ENCODE measurements at places on chromosomes 4 and X.

DNA sequence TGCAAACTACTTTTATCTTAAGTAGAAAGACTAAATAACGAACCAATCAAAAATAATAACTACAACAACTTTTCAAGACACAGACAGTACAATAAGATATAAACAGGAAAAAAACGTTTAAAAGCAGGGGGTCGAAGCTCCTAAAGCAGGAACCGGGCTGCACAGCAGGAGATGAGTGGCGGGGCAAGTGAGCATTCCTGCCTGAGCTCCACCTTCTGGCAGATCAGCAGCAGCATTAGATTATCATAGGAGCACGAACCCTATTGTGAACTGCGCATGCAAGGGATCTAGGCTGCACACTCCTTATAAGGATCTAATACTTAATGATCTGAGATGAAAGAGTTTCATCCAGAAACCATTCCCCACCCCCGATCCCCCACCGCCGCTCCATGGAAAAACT, 146.2 kb downstream of the TEX11 start:
- DNase-seq: no peak

DNA sequence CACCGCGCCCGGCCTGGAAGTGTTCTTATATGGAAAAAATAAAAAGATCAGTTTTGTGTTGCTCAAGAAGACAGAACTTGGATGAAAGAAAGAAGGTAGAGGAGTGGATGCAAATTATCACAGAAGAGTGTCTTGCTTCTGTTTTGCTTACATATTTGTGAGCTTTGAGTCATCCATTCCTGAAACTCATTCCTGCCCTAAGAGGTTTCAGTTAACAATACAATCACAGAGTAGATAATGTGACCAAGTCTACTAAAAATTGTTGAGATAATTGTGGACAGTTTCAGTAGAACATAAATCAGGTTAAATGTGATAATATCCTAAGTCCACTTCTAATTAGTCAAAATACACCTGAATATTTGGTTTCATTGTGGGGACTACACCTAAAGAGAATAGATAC, 26.4 kb upstream of the LRCH2 start:
- no peak for DNase-seq

DNA sequence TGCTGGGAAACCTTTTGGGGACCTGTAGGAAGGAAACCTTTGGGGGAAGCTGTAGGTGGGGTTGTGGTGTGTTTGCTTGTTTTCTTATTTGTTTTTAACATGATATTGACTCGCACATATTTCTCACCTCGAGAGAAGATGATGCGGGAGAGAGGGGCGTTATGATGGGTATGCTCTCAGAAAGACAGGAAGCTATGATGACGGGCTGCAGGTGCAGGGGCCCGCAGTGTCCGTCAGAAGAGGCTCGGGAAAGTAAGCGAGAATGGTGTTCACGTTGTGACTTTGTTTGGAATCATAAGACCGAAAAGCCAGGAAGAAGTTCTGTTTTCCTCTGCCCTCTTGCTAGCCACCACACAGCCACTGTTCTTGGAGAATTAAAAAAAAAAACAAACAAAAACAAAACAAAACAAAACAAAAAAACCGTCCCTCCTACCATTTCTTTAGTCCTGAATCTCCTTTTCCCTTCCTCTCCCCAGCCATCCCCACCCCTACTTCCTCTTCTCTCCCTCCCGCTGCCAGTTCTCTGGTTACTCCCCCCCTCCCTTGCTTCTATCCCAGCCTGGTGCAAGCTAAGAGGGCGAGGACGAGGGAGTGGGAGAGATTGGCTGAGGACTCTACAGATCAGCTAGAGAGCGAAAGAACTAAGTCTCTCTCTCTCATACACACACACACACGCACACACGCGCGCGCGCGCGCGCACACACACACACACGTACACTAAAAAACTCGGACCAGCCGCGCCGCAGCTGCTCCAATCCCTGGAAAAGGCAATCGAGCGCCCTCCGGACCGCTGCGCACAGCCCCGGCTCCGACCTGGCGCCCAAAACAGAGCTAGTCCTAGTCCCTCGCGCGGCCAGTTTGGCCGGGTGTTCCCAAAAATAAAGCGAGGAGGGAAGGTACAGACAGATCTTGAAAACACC, at the start of gene BMP3:
Gene BMP3 (plus strand): TSS at position 648 of the 920 bp plus-strand sequence. CDS start 577 bp downstream, outside the sequence.
- DNase-seq: no peak

- DNase-seq: no peak
Measured at GRCh38 chrX:152817078-152817764, 13.3 kb downstream of the CETN2 start.

DNA sequence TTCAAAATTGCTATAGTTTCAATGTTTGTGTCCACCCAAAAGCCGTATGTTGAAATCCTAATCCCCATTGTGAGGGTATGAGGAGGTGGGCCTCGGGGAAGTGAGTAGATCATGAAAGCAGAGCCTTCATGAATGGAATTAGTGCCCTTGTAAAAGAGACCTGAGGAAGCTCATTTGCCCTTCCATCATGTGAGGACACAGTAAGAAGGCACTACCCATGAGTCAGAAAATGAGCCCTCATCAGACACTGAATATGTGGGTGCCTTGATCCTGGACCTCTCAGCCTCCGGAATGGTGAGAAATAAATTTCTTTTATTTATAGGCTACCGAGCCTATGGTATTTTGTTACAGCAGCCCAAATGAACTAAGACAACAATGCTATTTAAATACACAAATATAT, 57.7 kb upstream of the EFHC2 start:
- DNase-seq: no peak

DNA sequence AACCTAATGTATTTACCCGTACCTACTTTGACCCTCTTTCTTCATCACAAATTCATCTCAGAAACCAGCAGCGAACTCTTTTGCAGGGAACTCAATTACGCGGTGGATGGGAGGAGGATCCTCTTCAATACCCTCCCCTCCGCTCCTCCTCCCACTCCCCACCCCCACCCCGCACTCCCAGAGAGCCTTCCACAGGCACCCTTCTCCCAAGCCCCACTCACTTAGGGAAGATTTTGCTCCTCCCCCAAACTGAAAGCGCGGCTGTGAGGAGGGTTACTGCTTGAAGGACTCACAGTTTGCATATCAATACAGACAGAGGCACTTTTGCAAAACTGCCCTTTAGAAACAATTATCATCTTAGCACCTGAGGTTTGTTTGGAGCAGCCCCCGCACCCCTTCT, 960 bp upstream of the IL1RAPL1 start:
- DNase-seq: no peak

DNA sequence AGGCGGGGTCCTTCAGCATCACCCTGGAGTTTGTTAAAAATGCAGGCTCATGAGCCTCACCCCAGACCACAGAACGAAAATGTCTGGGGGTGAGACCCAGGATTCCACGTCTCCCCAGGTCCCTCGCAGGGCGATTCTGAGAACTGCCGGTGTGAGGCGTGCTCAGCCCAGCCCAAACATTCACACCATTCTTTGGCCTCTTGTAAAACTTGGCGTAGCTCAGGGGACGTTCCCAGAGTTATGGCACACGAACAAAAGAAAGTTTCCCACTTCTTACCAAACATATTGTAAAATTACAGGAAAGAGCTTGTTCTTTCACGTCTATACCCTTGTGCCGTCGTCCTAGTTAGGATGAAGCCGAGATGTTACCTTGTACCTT, 12.9 kb downstream of the CD99 start:
- no peak for DNase-seq

- no peak for DNase-seq
Measured at GRCh38 chr4:110837896-110838450, 215.1 kb upstream of the PITX2 start.

DNA sequence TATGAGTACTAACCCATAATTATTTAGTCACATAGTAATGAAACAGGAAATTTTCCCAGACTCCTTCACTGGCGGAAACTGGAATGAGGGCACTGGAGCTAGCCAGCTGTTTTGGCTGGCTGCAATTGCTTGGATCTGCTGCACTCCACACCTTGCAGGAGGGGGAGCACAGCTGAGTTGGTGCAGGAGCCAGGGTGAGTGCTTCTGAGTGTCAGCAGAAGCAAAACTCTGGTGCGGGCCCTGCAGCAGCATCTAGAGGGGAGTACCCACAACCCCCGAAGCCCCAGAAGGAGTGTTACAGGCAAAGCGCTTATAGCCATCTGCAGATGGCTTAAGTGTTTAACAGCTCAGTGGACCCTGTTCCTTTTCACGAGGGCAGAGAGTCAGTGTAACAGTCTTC, 96.1 kb downstream of the RPA4 start:
- DNase-seq: no peak

- peak; percentile 6 for DNase-seq
Measured at GRCh38 chrX:78024349-78025059, 55.1 kb upstream of the PGAM4 start.

DNA sequence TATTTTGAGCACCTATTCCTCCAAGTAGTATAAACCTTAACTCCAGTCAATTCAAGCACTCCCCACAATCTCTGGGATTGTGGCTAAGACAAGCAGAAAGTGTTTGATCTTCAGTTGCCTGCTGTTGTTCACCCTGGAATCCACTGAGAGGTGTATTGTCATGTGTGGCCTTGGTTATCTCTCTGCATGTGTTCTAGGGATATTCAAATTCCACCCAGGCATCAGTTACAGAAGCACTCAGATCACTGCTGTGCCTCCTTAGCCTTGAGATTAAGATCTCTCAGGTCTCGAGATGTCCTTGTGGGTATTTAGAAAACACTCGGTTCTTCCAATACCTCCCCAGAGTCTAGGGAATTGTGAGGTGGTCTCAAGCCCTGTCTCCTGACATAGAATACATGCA, 213.3 kb downstream of the SMARCA1 start:
- DNase-seq: no peak

- no peak for DNase-seq
Measured at GRCh38 chrX:74419864-74420195, 1.5 kb upstream of the SLC16A2 start.

DNA sequence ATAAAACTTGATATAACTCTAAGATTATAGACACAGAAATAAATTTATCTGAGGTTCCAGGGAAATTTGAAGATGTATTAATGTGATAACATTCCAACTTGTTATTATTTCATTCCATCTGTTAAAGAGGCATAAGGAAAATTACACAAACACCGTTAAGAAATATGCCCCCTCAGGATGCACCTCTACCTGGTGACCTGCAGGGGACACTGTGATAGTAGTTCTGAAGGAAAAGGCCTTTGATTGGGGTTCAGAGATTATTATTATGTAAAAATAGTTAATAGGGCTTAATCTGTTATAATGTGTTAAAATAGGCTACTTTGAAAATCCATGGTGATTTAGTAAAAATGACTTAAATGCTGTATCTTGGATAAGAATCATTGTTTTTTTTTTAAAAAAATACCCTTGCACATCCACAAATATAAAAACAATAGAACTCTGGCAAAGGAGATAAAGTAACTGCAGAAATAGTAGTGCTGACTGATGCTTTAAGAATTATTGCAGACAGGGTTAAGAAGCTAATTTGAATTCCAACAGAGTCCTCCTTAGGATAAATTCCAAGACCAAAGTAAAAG, 6.1 kb upstream of the ABRAXAS1 start:
- DNase-seq: no peak
